ENCODE measurements at places on chromosomes 5 and 9. TPM values are rescaled to one million over a fixed set of nuclear protein-coding genes. Genes with fewer than 3 reads are reported as not detected.

Gene CEL
- total RNA-seq: 4.5 TPM

Gene ARL14EPL
- 0.63 TPM for total RNA-seq

Gene GPR21
- 8.8 TPM for total RNA-seq

Gene SOHLH1
- not detected for total RNA-seq

Gene ENTPD2
- total RNA-seq: 0.16 TPM

Gene SLC36A1
- total RNA-seq: 13.6 TPM

Gene MAST4
- 66.5 TPM for total RNA-seq

Gene BAG1
- total RNA-seq: 60.4 TPM

Gene CDX1
- not detected for total RNA-seq

Gene OXCT1
- 32.1 TPM for total RNA-seq

Gene GARNL3
- total RNA-seq: 59.1 TPM

Gene PDGFRB
- total RNA-seq: 360 TPM

Gene C5orf58
- not detected for total RNA-seq

Gene IL33
- total RNA-seq: 68.2 TPM

Gene AQP7
- total RNA-seq: 2.7 TPM

Gene IL5
- total RNA-seq: not detected

Gene ISL1
- 0.69 TPM for total RNA-seq

Gene GPR151
- total RNA-seq: 0.10 TPM

Gene AK1
- 92.4 TPM for total RNA-seq
